ENCODE measurements at places on chromosomes 5 and 9.
A peak's percentile ranks its signal among the peaks of the same experiment; 100 is the strongest.

- DNase-seq: peak; percentile 7
Observed at GRCh38 chr9:73037613-73038012, 84.8 kb upstream of the ALDH1A1 start.

DNA sequence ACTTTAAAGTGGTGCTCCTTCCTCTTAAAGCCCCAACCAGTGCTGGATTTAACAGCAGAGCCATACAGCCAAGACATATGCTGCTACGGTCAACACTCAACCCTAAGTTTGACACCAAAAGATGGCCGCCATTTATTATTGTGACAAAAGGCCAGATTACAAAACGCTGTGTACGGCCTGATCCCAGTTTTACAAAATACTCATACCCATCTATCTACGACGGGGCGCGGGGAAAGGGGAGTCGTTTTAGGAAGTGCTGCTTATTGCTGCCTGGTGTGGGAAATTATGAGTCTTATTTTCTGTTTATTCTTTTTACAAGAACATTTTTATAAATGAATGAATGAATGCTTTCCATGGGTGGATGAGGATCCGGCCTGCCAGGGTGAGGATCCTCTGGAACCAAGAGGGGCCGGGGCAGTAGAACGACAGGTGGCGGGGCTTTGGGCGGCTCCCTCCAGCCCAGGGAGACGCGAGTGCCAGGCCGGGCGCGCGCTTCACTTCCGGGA is 457 bp upstream of the IDNK start:
- no peak for DNase-seq

GRCh38 chr9:137429974-137430722 is 7.0 kb downstream of the NOXA1 start:
- DNase-seq: no peak

DNA sequence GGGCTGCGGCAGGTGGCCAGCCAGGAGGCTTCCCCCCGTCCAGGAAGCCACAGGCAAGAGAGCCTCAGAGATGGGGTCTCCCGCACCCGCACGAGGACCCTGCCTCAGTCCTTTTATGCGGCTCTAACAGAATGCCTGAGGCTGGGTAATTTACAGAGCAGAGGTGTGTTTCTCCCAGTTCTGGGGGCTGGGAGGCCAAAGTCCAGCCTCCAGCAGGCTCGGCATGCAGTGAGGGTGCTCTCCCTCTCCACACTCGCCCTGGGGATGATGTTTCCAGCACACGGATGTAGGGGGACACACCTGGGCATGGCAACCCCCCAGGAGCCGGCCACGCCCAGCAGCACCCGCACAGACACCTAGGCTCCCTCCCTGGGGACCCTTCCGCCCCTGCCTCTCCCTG is 95.4 kb upstream of the PPP1R26 start:
- DNase-seq: no peak

DNA sequence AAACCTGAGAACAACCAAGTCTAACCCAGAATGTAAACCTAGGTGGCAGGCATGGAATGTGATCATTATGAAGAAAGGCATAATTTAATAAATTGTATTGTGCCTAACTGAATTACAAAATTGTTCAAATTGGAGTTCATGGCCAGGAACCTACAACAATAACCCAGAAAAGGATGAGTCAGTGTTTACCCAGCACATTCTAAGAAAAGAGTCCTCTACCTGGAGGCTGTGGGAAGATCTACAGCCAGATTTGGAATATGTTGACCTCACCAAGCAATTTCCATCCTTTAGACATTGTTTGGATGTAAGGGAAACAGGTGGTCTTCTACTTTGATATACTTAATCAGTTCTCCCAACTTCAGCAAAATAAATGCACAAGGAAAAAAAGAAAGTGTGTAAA is 152.2 kb downstream of the TMEM161B start:
- peak; percentile 39 for DNase-seq

GRCh38 chr9:5511476-5511875 is 1.1 kb downstream of the PDCD1LG2 start:
- no peak for DNase-seq

- DNase-seq: no peak
Observed at GRCh38 chr5:55406292-55406691, 98.5 kb downstream of the MTREX start.

DNA sequence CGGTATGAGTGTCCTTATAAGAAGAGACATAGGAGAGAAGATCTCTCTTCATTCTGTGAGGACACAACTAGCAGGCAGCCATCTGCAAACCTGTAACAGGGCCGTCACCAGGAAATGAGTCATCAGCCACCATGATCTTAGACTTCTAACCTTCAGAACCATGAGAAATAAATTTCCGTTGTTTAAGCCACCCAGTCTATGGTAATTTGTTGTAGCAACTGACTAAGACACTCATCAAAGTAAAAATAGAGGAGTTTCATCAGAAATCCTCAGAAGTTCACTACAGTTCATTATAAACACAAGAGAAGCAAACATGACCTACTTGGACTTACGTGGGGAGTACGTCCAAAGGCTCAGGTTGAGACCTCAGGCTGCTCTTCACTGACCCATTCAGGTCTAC is 357.7 kb downstream of the SEMA5A start:
- DNase-seq: peak; percentile 62

- DNase-seq: no peak
Observed at GRCh38 chr9:136104488-136104800, 9.4 kb upstream of the NACC2 start.

- no peak for DNase-seq
Observed at GRCh38 chr5:120320626-120321025, 143.5 kb upstream of the PRR16 start.

GRCh38 chr5:42876375-42876844 is 64.7 kb upstream of the SELENOP start:
- no peak for DNase-seq

GRCh38 chr5:133088064-133088463 is 36.3 kb downstream of the HSPA4 start:
- no peak for DNase-seq

DNA sequence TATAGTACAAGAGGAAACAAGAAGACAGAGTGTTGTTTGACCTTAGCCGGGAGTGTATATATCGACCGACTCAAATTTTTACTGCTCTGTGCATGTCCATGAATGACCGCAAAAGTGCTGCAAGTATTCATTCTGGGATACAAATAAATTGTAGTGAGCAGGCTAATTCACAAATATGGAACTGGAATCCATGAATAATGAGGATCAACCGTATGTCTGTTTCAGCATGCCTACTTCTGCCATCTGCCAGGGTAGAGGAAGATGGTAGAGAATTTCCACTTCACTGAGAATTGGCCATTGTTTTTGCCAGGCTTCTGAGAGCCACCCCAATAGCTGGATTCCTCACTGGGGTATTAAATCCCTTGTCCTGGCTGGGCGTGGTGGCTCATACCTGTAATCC is 8.5 kb upstream of the RALGPS1 start:
- DNase-seq: no peak

- no peak for DNase-seq
Observed at GRCh38 chr9:68961587-68961986, 52.3 kb downstream of the PRKACG start.

DNA sequence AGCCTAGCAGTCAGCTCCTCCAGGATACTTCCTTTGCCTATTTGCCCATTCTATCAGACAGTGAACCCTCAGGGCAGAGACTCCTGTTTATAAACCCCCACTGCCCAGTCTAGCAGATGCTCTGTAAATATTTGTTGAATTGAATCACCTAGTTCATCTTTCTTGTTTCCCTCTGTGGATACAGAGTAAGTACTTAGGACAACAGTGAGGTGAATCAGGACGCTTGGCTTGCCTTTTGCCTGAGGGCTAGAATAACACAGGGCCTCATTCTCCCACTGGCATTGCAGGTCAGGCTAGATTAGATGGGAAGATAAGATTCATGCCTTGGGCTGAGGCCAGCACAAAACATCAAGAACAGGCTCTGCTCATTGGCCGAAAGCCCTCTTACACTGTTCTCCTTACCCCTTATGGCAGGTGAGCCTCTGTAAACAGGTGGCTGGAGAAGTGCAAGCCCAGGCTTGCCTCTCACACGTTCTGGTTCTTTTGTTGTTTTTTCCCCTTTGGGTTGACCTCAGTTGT is 22.2 kb downstream of the TNFSF8 start:
- peak; percentile 98 for DNase-seq

DNA sequence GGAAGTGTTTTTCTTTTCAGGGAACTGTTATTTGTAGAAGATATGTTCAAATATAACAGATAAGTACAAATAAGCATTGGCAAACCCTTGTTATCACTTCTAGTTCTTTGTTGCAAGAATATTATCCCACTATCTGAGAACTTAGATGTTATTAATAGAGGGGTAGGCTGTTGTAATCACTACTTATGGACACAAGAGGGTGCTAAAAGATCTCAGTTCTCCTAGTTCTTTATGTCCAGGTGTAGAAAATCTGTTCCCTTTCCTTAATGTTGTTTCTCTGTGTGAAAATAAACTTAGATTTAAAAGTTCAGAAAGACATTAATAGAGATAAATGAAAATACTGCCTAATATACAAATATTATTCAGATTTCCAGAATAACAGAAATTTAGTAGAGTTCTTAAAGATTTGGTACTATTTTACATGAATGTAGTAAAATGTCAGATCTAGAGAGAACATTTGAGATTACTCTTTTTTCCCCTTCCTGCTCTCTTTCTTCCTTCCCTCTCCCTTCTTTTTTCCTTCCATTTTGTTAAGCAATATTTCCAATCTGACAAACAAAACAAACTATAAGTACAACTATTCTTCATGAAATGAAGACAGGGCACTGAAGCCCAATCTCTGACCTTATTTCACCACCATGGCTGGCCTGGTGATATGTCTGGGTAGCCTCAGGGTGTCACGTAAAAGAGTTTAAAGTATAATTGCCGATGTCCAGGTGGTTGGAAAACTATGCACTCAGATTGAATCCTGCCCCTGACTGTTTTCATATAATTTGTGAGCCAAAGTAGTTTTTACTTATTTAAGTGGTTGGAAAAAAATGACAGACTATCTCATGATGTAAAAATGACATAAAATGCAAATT is 43.6 kb upstream of the C5orf46 start:
- DNase-seq: peak; percentile 62

DNA sequence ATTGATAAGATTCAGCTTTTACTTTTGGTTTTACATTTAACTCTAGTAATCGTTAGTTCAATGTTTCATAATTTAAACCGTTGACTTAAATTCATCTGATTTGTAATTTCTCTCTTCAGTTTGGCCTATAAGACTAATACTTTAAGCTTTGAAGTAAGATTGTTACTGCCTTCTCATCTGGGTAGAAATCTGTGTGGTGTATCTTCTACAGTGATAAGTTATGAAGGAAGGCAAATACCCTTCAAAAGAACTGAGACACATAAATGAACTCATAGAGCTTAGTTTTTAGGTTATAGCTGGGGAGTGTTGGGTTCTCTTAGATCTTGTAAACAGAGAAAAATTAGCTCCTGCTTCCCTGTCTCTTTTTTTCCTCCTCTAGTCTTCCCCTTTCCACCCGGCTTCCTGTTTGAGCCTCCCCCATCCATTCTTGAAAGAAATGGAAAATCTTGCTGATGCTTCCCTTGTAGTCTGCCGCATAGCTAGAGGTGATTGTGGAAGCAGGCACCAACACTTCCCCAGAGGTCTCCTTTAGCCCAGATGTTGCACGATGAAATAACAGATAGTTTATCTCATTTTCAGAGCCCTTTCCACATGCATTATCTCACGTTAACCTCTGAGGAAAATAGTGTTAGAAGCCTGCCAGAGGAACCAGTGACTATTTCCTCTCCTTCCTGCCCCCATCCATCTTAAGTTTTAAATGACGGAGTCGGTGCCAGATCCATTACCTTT is 2.0 kb upstream of the F2RL2 start:
- DNase-seq: no peak

DNA sequence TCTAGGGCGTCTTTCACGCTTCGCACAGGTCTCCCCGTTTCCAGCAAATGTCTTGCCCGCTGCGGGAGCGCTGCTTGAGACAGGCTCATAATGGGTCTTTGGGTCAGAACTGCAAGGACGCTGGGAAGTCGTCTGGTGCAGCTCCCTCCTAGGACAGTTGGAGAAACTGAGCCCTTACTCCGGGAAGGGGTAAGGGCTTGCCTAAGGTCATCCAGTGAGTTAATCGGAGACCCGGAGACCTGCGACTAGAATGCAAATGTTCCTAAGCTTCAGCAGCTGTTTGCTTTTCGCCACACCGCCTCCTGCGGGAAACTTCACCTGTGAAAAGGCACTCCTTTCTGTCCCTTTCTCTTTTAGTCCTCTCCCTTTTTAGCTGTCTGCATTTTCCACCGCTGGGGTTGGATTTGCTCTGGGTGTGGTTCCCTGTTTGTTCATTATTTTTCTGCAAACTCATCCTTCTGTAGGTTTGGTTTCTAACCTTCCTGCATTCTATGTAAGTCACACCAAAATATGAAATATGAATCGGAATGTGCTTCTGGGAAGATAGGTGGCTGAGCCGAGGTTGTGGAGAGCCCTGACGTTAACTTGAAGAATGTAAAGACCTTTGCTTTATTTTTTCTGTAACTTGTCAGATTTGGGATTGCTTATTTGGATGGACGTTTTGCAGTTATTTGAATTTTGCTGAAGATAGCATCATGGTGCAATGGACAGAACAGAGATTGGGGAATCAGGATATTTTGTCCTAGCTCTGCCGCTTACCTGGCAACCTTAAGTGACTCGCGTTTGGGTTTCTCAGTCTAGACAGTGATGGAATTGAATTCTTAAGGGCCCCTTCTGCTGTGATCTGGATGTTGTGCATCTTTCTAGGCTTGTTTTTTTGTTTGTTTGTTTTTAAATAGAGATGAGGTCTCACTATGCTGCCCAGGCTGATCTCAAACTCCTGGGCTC is 909 bp downstream of the SLC36A1 start:
- DNase-seq: peak; percentile 48

- peak; percentile 53 for DNase-seq
Observed at GRCh38 chr9:96331236-96331947, 29.4 kb upstream of the HSD17B3 start.

DNA sequence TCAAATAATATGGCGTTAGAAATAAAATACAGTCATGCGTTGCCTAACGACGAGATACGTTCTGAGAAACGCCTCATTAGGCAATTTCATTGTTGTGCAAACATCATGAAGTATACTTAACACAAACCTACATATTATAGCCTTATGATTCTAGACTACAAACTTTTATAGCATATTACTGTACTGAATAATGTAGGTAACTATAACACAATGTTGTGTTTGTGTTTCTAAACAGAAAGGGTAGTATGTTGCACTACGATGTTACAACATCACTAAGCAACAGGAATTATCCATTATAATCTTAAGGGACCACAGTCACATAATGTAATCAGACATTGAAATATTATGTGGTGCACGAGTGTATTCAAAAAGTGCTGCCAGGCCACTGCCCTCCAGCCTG is 3.0 kb upstream of the SMC2 start:
- DNase-seq: no peak

- DNase-seq: peak; percentile 77
Observed at GRCh38 chr5:170809551-170809950, 26.0 kb downstream of the GABRP start.
